ENCODE measurements at places on chromosomes 6 and 20.

GRCh38 chr6:37956711-37957275, 137.3 kb downstream of the ZFAND3 start:
- DNase-seq = no peak

- DNase-seq = no peak
Measured at GRCh38 chr20:33667245-33667675, 517 bp downstream of the ACTL10 start.

GRCh38 chr20:47586649-47587294, 85.1 kb downstream of the NCOA3 start:
- no peak for DNase-seq

DNA sequence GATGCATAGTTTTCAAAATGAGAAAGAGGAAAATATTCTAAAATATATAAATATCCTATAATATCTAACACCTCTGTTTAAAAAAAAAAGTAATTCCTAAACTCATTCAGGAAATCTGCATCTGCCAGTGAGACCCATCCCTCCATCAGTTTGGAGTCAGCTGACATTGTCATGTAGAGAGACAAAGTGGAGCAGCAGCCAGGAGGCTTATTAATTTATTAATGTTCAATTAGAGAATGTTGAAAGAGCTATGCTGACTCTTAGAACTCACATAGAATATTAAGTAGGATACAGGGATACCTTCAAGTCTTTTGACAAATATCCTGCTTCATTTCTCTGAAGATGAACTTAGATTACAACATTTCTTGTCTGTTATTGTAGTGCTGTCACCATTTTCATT, 12.8 kb upstream of the PERP start:
- no peak for DNase-seq

GRCh38 chr6:40439026-40439800, 148.0 kb downstream of the LRFN2 start:
- DNase-seq = no peak

- no peak for DNase-seq
Measured at GRCh38 chr6:52595000-52595795, 18.3 kb upstream of the TRAM2 start.

GRCh38 chr20:57322476-57322875, 7.1 kb upstream of the SPO11 start:
- no peak for DNase-seq

DNA sequence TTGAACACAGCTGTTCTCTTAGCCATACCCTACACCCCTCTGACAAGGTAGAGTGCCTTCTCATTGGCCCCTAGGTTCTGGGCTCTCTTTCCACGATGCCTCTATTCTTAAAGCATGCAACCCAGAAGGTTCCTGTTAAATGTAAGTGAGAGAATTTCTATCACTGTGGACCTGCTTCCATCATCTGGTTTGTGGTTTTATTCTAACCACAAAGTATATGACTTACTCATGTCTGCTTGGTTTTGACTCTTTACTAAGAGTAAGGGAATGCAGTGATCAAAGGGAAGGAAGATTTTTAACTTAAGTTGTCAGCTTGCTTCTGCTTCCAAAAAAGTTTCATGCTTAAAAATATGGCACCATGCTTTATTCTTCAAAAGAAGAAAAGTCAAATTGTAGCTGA, 80.2 kb downstream of the ANKEF1 start:
- DNase-seq = peak; percentile 70

GRCh38 chr6:12987783-12988182, 271.2 kb downstream of the PHACTR1 start:
- DNase-seq = no peak

DNA sequence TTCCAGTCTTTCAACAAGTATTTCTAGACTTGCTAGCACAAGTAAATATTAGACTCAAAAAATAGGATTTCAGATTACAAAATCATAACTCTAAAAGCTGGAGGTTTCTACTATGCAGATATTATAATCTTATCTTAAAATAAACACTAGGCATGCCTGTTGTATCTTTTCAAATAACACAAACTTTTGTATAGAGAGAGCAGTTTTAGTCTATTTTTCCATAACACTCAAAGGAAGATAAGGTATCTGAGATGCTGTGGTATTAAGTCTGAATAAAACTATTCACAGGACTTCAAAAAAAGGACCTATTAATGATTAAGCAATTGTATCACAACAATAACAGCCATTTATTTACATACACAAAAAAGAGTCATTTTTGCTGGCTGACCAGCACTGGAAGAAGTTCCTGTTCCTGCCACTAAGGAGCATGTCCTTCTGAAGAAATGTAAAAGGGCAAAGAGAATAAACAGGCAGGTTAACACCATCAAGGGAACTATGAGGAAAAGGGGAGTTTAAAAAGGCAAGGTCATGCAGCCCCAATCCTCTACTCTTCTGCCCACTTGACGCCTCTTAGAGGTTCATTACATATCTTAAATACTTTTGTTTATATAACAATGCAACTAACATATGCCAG, 39.4 kb downstream of the REPS1 start:
- no peak for DNase-seq

GRCh38 chr6:144277605-144278227, 7.4 kb upstream of the UTRN start:
- no peak for DNase-seq

DNA sequence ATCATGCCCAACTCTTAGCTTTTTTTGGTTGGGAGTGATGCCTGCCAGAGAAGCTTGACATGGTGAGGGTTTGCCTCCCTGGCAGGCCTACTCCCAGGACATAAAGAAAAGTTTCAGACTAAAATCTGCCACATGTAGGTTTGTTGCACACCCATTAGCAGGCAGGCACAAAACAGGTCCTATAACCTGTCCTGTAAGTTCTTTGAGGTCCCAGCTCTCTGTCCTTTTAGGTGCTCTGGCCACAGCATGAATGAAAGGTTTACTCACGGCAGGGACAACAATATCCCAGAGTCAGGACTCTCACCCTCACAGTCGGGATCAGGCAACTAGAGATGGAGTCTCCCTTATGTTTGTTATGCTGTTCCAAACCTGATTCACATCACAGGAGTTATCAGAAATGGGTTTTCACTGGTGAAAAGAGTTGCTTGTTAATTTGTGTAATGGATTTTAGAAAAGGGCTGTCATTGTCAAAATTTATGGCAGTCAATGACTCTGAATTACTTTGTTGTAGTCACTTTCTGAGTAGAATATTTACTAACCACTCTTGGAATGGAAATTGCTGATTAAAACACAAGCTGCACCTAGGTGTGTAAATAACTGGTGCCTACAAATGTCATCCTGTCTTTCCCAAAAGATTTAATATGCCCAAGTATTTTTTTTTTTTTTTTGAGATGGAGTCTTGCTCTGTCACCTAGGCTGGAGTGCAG, 5.8 kb upstream of the SRPK1 start:
- DNase-seq = no peak

- no peak for DNase-seq
Measured at GRCh38 chr6:136089876-136090275, 160.2 kb downstream of the MTFR2 start.

DNA sequence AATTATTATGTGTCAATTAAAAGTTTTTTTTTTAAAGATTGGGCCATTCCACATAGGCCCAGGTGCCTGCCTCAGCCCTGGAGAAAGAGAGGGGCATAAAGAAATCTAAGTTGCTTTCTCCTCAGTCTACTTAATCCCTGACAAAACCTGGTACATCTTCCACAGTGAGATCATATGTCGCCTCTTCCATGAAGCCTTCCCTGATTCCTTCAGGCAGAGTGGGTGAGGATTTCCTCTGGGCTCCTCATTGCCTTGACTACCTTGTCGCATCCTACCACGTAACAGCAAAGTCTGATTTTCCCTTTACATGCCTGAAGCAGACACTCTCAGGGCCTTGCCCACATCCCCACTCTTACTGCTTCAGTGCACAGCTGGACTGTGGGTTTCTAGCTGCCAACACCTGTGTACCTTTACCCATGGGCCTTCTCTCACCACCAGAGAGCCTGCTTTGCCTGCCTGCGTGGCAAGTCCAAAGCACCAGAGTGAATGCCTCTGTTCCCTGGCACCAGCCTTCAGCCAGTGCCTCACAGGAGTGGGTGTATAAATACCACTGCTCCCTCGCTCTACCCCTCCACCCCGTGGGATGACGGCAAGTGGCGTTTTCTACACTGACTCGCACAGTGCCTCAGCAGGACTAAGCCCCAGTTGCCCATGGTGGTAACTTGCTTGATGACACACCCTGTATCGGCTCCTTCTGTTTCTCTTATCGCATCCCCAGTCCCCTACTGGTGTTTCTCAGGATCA, 68.0 kb downstream of the EYA2 start:
- DNase-seq = no peak

GRCh38 chr6:31299947-31300346, 28.1 kb upstream of the HLA-C start:
- DNase-seq = no peak

DNA sequence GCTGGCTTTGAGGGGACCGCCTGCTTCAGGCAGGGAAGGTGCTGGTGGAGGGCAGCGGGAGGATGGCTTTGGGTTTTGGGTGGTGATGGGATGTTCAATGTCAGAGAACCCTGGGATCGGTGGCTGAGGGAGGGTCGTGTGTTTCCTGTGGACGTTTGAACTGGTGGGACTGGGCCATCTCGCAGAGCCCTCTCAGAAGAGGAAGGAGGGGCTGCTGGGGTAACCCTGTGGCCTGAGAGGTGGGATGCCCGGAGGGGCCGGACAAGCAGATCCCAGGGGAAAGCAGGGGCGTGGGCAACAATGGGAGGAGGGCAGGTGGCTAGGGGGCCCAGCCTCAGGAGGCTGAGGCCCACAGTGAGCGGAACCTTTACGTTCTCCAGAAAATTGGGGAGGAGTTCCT, 34.9 kb downstream of the PYGB start:
- DNase-seq = no peak

DNA sequence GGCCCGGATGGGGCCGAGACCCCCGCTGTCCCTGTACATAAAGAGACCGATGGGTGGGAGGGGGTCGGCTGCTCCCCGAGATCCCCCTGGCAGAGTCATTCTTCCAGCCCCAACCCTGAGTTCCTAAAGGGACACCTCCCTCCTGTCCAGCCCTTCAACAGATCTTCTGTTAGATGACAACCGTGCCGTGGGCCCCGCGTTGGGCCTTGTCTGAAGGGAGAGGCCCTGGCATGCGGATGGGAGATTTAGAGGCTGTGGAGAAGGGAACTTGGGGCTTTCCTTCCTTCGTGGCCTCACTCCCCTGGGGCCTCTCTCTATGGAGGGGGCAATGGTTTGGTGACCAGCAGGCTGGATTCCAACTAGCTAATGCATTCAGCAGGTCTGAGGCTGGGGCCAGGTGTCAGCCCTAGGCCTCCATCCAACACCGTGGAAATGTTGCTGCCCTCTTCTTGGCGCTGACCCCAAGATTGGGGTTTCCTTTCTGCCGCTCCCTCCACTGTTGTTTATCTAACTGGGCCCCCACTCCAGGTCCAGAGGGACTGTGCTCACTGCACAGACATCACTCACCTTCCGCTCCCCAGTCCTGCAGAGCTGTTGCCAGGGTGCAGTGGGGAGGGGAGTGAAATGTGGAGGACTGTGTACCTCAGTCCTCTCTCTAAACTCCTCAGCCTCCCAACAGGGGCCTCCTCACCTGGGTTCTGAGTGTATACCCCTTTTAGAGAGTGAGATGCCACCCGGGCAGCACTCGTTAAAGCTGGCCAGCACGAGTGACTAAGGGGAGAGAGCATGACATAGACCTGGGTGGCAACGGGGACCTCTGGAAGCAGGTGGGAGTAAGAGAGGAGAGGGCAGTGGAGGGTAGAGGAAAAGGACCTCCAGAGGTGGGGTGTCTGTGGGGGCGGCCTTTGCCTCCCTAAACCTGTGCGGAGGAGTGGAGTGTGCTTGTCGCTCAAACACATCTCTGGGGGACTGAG, 6.7 kb downstream of the TMEM151B start:
- DNase-seq = no peak

GRCh38 chr6:112038268-112038667, 15.6 kb upstream of the CCN6 start:
- no peak for DNase-seq

GRCh38 chr6:151067684-151068596, 171.8 kb upstream of the AKAP12 start:
- peak; percentile 86 for DNase-seq

Measured in AG09309 (cell line).